Hematopoietic multipotent progenitor cell treated with erythropoietin and hydrocortisone succinate and interleukin-3 and kit ligand, for 15 days (in vitro differentiated cells): ENCODE measurements at places on chromosomes 6 and 20.

- no peak for DNase-seq
Measured at GRCh38 chr6:118935331-118935668, 341 bp upstream of the MCM9 start.

DNA sequence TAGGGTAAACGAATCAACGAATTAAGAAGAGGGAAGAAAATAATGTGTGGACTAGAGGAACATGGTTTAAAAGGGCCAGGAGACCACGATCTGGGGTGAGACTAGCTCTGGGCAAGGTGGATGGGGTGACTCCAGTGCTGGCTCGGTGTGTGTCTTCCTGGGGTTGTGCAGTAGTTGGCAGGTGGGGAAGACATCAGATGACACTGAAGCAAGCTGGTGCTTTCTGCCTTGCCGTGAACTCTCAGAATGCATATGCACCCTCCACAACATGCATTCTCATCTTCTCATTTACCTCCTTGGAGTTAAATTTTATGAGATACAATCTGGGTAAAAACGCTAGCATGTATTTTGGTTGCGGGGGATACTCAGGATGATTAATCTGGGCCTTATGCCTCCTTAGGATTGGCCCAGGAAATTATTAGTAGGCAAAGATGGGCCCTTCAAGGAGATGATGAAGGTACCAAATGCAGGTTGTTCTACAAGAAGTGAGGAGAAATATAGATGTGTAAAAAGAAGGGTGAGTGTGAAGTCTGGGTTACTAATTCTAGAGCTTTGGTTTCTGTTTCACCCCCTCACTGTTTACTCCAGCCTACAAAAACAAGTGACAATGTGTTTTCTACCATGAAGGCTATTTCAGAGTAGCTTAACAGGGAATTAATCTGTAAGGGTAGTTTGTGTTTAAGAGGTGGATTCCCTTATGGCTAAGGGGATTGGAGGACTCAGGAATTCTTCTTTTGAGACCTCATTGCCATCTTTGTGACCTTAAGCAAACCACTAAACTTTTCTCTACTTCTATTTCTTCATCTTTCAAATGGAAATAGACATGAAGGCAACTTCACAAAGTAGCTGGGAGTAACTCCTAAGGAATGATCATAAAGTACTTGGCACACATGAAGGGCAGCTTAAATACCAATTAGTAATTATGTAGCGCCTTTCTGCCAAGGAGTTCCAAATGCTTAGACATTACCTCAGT, 71.0 kb upstream of the SUPT3H start:
- no peak for DNase-seq

GRCh38 chr20:24870881-24871280, 78.2 kb upstream of the CST7 start:
- DNase-seq: no peak

GRCh38 chr20:17026346-17026745, 200.5 kb upstream of the PCSK2 start:
- DNase-seq: no peak

DNA sequence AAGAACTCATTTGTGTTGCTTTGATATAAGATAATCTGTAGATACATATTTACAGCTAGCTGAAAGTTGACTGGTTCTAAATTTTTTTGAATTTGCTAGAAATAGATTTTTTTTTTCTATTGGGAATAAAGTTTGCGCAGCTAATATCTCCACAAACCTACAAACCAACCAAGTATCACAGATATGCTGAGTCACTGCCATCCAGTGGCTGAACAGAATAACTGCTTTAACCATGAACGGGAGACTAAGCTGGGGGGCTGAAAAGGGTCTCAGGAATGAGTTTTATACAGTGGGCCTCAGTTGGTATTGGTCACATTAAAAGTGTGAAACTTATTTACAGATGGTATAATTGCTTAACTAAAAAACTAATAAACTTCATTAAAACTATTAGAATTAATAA, 326.7 kb upstream of the CNR1 start:
- peak; percentile 2 for DNase-seq

- DNase-seq: no peak
Measured at GRCh38 chr20:237489-237888, 10.4 kb downstream of the DEFB129 start.

DNA sequence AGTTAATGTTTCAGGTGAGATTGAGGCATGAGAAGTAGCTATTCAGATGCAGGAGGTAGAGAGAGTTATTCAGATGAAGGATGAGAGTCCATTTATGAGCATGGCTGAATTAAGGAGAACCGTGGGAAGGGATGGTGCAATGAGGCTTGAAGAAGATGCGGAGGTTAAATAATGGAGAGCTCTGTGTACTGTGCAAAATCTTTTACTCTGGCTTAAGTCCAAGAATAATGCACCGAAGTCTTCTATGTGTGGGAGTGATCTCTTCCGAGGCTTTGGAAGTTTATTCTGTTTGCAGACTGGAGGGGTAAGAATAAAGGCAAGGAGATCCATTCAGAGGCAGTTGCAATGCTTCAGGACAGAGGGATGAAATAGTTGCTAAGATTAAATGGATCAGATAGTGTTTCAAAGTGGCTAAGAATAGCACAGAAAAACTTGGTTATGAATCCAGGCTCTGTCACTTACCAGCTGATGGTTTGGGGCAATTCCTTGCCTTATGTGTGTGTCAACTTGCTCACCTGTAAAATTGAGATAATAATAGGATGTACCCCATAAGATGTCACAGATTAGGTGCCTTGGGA, 467.1 kb downstream of the HDGFL1 start:
- DNase-seq: no peak

GRCh38 chr6:148893481-148893880, 146.7 kb downstream of the UST start:
- no peak for DNase-seq

- DNase-seq: no peak
Measured at GRCh38 chr6:52518279-52518945, 58.4 kb downstream of the TRAM2 start.

DNA sequence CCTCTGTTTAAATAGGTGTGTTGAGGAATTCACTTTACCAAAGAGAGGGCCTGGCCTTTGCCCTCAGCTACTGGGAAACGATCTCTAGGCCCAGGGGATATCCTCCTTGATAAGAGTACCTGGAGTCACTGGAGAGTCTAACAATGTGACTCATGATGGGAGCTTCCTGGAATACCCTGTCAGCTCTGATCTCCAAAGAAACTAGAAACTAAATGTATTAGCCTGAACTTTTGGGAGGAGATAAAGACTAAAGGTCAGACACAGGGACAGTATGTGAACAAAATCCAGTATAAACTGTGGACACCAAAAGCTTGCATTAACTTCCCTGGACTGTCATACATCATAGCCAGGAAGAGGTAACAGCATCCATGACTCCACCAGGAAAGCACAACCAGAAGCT, 148.5 kb downstream of the RNGTT start:
- no peak for DNase-seq

DNA sequence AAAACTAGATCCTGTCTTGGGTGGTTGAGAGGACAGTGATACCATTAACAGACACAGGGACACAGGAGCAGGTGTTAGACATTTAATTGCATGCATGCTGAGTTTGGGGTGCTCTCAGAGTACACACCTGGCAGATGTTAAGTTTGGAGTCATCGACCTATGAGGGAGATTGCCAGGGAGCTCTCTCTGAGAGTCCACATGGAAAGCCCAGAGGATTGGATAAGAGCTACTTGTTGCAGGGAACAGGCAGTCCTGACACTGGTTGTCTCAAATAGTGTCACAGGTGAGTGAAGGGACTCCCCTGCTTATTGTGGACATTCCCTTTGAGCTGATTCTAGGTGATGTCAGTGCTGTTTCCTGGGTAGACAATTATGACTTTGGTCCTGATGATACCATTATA, 3.1 kb downstream of the ATRN start:
- no peak for DNase-seq

GRCh38 chr20:25989196-25989595, 292.5 kb upstream of the ZNF337 start:
- DNase-seq: no peak

DNA sequence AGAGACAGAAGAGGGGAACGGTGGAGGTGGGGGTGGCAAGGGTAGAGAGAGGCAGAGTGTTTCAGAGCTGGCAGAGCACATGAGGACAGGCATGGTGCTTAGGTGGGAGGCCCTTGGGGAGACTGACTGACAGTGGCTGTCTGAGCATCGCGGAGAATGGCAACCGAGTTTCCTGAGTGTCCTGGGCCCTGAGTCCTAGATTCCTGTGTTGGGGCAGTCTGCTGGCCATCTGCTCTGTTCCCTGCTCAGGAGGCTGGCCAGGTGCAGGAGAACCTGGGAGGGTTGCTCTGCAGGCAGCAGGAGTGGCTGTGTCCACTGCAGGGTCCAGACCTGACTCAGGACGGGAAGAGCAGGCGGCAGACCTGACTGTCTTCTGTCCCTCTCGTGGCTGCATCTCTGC, 248.9 kb downstream of the LRFN2 start:
- no peak for DNase-seq

DNA sequence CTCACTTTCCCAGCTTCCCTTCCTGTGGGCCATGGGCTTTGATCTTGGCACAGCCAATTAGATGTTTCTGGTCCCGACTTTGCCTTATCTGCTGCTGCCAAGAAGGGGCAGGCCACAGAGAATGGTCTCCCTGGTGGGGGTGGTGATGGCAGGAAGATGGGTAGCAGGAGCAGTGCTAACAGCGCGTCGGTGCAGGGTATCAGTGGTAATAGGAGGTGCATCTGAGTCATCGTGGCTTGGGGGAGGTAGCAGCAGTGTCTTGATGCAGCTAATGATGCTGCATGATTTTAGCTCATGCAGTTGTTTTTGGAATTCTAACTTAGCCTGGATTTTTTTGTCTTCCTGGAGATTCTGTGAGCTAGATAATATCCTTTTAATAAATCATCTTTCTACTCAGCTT, 18.9 kb upstream of the MAS1 start:
- DNase-seq: no peak

DNA sequence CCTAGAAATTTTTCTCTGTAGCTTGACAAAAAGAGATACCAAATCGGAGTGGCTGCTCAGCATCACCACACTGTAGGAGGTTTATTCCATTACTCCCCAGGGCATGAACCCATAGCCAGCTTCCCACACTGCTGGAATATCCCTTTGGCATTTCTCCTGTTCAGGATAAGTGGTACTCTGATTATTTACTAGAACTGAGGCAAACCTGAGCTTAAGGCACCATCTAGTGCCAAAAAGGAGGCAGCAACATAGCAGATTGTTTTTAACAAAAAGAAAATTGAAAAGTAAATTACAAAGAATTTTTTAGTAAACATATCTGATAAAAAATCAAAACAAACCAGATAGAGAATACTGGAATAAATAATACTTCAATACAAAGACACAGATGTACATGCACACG, 181.7 kb downstream of the WDR27 start:
- DNase-seq: no peak

- no peak for DNase-seq
Measured at GRCh38 chr6:70231311-70231710, 71.6 kb downstream of the COL9A1 start.

DNA sequence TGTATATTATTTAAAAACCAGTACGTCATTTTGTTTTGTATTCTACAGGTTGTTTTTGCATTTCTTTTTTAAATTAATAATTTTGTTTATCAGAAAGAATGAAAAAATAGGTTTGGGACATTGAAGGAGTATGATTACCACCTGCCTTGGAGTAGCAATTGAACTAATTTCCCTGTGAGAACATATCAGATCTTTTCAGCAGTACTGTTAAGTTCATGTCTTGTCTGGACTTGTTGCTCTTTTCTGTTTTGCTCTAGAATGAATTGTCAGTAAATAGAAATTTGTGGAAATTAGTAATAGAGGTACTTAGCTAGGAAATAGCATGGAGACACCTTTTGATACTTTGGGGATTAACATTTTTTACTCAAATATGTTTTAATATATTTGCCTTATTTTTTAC, 24.3 kb downstream of the HSF2 start:
- no peak for DNase-seq

DNA sequence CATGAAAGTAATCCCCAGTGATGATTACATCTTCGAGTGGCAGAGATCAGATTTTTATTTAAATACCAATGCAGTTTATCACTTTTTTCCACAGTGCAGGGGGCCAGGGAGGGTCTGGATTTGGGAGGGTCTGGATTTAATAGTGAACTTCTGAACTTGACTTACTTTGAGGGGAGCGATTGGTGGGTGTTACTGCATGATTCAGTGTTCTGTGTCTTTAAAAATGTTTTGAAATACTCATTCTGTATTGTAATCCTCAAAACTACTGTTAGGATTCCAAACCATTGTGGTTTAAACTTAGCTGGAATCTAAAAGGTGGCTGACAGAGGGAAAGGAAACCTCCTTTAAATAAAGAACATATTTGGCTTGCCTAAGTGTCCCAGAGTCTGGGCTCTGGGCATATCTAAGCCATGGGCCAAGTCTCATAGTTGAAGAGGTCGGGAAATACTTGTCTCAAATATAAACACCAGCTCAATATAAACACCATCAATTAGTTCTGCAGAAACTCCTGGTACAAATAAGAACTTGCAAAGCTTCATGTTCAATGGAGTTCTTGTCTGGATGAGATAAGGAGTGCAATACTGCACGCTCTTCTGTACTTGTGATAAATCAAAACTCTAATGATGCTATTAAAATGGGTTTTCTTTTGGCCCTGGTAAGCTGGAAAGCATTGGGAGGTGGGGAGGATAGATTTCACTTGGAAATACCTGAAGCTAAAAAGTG, 14.4 kb downstream of the JARID2 start:
- no peak for DNase-seq

DNA sequence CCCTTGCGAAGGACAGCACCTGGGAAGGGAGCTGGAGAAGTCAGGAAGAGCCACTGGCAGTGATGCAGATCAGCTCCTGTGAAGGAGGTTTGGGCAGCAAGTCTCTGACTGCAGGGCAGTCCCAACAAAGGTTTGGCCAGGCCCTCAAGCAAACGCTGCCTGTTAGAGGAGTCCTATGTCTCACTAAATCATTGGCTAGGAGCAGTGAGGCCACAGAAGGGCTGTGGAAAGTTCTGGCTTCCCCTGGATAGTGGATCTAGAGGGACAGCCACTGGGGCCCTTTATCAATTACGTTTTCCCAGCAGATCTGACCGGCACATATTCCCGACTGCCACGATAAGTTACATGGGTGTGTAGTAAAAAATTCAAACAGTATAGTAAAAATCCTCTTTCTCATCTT, 2.5 kb downstream of the TTPAL start:
- no peak for DNase-seq

DNA sequence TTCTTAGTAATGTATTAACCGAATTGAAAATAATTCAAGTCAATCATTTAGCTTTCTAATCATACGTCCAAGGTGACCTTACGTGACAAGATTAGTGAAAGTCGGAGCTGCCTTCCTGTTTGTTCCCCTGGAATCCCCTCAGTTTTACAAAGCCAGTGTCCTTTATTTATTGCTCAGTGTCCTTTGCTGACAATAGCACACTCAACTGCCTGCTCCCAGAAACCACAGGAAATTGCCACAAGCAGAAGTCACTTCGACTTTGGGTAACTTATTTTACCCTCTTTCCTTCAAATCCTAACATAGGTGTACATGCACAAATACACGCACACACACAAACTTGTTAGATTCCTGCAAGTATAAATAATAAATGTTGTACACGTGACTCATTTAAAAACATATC, 1167.7 kb upstream of the ADGRB3 start:
- DNase-seq: no peak
